ENCODE measurements at places on chromosomes 12 and 14.

- DNase-seq: no peak
These were observed 16.0 kb downstream of the RERGL start for GRCh38 chr12:18074001-18074400.

GRCh38 chr12:32051511-32052211, 55.0 kb upstream of the BICD1 start:
- DNase-seq: no peak

DNA sequence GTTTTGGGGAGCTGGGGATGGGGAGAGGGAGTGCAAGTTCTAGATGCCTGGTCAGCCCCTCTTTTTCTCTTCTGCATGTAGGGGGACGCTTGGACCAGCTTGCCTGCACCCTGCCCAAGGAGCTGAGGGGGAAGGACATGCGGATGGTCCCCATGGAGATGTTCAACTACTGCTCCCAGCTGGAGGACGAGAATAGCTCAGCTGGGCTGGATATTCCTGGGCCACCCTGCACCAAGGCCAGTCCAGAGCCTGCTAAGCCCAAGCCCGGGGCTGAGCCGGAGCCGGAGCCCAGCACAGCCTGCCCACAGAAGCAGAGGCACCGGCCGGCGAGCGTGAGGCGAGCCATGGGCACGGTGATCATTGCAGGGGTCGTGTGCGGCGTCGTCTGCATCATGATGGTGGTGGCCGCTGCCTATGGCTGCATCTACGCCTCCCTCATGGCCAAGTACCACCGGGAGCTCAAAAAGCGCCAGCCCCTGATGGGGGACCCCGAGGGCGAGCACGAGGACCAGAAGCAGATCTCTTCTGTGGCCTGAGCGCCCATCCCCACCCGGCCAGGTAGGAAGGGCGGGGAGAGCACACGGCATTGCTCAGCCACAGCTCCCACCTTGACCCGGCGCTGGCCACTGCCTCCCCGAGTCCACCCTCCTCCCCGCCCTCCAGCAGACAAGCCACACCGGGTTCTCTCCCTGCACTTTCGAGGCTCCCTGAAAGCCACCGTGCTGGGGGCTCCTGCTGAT, 14.0 kb downstream of the LRTM2 start:
- peak; percentile 4 for DNase-seq

- DNase-seq: peak; percentile 21
These were observed 91.2 kb downstream of the CEP128 start for GRCh38 chr14:80850197-80850814.

- DNase-seq: peak; percentile 84
These were observed 2.4 kb downstream of the IL26 start for GRCh38 chr12:68223067-68223747.

DNA sequence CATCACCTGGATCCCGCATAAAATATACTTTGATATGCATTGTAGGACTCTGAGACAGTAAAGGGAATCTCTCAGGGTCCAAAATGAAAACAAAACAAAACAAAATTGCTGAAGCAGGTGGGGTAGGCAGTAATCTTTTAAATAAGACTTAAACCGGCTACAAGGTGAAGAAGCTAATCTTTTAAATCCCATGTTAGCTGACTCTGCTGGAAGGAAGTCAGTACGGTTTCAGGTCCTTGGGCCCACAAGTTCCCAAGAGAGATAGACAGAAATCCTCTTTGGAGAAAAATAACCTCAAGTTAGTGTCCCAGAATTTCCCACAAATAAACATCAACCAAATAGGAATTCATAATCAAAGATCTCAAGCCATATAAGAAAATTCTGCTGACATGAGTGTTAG, 5.0 kb upstream of the EPS8 start:
- no peak for DNase-seq

DNA sequence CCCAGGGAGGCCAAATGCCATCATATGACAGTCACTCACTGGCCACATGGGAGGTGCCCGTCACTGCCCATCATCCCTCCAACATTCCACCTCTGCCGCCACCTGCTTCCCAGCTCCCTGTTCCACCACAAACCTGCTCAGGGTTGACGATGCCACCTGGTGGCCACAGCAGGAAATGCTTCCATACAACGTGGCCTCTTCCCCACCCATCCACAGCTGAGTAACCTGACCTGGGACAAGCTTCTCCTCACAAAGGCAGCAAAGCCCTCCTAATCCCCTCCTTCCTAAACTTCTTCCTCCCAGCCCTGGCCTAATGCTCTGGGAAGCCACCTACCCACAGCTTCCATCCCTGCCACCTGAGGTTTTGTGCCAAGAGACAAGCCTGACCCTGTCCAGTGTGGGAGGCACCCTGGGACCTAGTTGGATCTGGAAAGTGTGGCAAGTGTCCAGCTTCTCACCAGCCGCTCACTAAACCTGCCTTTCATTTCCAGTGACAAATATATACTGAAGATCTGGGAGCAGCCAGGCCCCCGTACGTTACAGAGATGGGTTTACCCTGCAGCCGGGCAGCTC, 4.3 kb downstream of the DEGS2 start:
- no peak for DNase-seq

DNA sequence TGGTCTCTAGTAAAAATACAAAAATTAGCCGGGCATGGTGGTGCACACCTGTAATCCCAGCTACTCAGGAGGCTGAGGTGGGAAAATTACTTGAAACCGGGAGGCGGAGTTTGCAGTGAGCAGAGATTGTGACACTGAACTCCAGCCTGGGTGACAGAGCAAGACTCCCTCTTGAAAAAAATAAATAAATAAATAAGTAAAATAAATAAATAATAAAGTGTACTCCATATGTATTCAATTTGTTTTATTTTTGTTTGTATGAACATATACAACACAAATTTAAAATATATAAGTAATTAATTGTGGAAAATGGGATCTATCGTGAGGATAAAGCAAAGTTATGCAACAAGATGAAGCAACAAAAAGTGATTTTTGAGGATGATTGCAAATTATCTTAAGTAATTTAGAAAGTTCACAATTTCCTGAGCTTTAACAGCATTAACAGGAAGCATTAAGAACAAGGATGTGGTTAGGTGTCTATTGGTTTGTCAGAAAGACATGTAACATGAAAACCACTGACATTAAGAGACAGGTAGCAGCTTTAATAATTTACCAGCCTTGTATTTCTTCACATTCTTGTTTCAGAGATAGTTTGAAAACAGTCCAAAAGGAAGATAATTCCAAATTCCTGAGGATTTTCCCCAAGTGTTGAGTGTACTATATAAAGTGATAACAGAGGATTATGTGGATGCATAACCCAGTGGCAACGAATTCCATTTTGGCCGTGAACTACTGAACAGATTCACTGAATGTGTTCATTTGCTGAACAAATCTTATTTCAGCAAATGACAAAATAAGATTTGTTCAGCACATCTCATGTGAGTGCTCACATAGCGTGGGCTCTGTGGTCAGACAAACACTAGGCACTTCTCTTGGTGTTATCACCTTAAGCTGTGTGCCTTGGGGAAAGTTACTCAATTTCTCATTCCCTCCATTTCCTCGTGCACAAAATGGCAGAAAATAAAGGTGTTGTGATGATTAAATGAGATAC, 68.6 kb upstream of the RESF1 start:
- DNase-seq: no peak

- DNase-seq: no peak
These were observed 66.0 kb downstream of the KLHL28 start for GRCh38 chr14:44895716-44896115.

- no peak for DNase-seq
These were observed 56.1 kb upstream of the MAP1LC3B2 start for GRCh38 chr12:116502989-116503496.

GRCh38 chr12:81039231-81039630, 38.6 kb upstream of the ACSS3 start:
- no peak for DNase-seq

DNA sequence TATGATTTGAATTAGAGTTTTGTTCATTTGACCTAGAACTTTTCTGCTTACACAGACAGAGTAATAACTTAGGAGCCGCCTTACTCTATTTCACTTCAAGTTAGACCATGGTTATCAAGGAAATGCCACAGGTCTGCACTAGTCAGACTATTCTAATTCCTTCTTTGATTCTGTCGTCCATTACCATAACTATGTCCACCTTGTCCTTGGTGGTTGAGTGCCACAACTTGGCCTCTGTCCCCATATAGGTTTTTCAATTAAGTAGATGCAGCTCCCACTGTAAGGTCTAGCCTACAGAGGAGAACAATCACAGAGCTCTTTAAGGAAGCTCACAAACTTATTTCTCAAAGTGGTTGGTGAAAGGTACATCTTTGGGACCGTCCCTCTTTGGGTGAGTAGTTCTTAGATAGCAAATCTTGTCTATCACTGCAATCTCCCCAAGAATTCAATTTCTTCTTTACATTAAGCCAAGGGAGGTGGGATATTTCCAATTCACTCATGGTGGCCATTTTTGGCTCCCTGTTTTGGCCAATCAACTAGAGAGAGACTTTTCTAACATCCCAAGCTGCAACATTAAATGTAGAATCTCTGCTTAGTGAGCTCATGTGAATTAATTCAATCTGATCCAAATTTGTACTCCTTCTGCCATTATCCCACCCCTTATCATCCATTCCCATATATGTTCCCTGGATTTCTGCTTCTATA, 434.6 kb downstream of the ADAMTS20 start:
- no peak for DNase-seq

DNA sequence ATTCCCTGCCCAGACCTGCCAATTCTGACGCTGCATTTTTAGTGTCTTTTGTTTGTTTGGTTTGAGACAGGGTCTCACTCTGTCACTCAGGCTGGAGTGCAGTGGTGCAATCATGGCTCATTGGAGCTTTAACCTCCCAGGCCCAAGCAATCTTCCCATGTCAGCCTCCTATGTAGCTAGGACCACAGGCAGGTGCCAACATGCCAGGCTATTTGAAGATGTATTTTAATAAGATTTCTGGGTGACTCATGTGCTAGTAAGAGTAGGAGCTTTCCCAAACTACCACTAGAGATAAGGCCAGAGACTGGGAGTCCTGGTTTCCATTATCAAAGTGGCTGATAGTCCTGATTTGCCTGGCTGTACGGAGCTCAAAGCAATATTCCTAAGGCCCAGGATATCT, 693.3 kb downstream of the MED13L start:
- no peak for DNase-seq

DNA sequence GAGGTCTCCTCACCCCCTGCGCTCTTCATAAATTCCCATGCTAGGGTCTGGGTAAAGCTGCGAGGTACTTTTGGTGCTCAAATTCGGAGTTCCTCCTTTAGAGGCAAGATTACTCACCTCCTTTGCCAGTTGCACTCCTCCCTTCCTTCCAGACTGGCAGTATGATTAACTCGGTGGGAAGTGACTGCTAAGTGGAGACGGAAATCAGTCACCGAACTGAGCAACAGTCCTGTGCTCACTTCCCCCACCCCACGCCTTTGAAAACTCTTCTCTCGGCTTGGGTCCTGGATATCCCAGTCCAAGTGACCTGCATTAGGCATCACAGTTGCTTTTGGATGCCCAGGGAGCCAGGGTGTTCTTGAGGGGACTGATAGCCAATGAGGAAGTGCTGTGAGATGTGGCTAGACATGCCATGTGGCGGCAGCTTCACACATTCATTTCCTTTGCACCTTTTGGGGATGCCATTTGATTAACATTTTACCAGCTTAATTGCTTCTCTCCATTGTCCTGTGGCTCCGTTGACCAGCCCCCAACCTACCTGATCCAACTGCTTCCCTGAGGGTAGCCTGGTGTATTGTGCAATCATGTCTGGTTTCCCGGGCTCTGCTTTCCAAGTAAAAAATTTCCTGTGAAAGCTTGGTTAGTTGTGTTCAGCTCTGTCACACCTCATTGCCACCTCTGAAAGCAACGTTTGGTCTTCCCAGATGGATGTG, 840 bp downstream of the PNP start:
- no peak for DNase-seq

DNA sequence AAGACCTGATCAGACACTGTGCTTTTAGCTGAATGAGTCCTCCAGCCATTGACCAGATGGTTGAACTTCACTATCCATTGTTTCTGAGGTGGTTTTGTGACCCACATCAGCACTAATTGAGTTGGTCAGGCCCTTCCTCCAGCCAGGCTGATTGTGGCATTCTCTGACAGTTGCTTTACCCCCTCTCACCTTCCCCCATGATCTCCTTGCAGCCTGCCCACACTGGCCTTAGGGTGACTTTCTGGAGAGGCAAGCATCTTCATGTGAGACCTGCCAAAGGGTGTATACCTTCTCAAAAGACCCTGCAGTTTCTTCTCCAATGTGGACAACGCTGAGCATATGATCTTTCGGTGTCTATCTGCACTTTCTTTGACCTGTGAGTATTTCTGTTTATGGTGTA, 83.9 kb downstream of the GPATCH2L start:
- DNase-seq: no peak

- DNase-seq: no peak
These were observed 104.1 kb downstream of the SLC35F4 start for GRCh38 chr14:57761800-57762199.

DNA sequence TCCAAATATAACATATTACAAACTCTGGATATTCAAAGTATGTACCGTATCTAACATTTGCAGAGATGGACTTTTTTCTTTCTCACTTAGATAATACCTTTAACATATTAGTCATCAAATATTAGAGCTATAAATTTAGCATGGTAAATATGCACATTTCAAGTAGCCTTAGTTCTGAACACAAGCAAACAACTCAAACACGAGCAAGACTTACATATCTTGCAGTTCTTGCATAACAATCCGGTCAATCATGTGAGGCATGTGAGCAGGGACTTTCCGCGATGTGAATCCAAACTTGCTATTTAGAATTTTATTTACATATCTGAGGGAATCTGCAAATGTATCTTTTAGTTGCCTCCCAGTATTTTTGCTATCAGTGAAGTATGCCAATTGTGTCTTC, 22.1 kb upstream of the SYCP3 start:
- no peak for DNase-seq

GRCh38 chr14:77421201-77421600, 2.1 kb downstream of the NOXRED1 start:
- no peak for DNase-seq

GRCh38 chr12:12560587-12561370, 1.9 kb downstream of the DUSP16 start:
- DNase-seq: no peak

- no peak for DNase-seq
These were observed 43.3 kb upstream of the MED13L start for GRCh38 chr12:116320791-116321217.

- peak; percentile 83 for DNase-seq
These were observed 947 bp downstream of the AEBP2 start for GRCh38 chr12:19440019-19440858.

- DNase-seq: no peak
These were observed 251.4 kb upstream of the ATP2B1 start for GRCh38 chr12:89960011-89960507.

DNA sequence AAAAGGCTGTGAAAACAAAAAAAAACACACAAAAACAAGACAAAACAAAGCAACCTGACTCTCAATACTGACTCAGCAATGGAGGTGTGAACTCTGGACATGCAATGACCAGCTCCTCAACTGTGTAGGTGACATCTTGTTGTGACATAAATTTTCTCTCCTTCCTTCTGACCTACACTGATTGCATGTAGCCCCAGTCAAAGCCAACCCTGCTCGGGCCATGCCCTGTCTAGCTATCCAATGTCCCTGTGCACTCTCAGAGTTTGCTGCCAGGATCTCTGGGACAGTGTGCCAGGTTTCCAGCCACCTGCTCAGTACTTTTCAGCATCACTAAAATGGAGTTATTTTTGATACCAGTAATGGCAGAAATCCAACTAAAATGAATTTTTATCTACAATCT, 18.9 kb upstream of the CRACR2A start:
- no peak for DNase-seq

GRCh38 chr12:48352157-48352760, 1.5 kb upstream of the ZNF641 start:
- no peak for DNase-seq
